ENCODE measurements at places on chromosomes 3 and 15. TPM values are rescaled to one million over a fixed set of nuclear protein-coding genes. Genes with fewer than 3 reads are reported as not detected.

The CPN2 gene
- total RNA-seq, result not detected

DNA sequence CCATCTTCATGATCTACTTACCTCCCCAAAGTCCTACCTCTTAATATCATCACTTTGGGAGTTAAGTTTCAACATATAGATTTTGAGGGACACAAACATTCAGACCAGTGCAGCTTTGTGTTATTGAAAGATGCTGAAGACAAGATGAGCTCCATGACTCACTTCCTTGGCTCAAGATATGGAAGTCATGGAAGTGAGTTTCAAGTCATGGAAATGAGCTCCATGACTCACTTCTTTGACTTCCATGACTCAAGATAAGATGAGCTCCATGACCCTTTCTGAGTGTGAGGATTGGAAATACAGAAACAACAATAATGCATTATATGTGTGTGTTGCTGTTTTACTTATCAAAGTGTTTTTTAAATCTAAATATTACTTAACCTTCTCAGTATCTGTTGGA, 170.2 kb upstream of the TPRG1 start:
- DNase-seq, result peak; percentile 24

The TEX55 gene
- not detected for total RNA-seq

The CGGBP1 gene
- total RNA-seq, result 77.0 TPM

DNA sequence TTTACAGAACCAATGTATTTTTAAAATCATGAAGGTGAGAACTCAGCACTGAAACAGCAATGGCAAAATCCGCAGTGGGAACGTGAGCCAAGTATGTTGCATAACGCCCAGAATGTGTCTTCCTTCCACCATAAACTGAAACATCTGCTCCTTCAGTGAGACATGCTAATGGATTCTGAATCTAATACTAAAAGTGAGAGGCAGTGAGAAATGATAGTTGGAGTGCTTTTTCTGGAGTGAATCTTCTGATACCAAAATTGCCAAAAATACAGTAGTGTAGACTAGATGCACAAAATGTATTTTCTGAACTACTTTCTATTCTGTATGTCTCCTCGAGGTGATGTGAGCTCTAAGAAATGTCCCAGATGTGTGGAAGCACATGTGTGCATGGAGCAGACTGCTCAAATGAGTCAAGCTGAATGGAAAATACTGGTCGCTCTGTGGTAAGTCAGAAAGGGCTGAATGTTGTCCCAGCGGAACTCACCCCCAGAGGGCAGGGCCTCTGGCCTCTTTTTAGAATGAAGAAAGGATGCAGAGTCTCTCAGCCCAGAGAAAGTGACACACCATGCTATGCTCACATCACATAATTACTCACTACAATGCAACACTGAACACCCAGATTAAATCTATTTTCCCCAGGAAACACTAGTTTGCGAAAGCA, 73.0 kb downstream of the ATP10A start:
- peak; percentile 64 for DNase-seq

DNA sequence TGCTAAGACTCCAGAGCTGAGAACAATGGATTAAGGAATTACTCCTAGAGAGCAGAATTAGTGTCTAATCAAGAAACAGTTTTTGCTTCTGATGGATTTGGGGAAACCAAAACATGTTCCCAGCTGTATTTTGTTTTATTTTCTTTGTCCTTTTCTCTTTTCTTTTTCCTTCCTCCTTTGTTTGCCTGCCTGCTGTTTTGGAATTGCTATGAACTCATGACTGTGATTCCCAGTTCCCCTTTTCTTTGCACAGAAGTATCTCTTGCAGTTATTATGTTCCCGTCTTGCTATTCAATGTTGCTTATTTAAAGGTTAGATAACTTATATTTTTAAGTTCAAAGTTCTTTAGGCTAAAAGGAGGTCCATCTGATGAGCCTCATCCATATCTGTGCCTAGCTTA, 77.0 kb upstream of the GBE1 start:
- DNase-seq, result no peak

DNA sequence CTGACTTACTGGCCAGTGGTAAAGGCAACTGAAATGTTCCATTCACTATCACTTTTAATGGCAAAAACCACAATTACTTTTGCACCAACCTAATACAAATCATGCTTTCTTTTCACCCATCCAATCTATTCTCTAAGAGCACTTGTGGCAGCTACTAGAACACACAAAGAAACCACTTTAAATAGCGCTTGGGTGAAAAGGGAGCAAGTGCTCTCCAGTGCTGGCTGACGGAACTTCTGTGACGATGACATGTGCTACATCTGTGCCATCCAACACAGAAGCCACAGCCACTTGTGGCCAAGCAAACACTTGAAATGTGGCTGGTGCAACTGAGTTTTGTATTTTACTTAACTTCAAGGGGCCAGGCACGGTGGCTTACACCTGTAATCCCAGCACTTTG, 18.9 kb downstream of the SH3BP5 start:
- DNase-seq, result peak; percentile 79

The IGSF11 gene
- 0.10 TPM for total RNA-seq

DNA sequence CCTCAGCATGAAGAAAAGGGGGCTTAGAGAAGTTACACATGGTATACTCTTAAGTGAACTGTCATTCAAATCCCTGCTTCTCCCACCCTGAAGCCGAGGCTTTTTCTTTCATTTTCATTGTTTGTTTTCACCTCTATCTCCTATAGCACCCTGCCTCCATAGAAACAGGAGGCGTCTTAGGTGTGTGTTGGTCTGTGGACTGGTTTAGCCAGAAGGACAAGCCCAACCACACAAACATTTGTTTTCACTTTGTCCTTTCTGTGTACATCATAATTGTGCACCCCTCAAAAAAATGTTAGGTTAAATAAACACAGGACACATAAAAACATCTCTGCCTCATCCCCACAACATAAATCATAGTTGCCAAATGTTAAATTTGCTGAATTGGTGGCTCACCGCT, 73.3 kb upstream of the UBE2E2 start:
- no peak for DNase-seq

The PRSS50 gene
- 0.68 TPM for total RNA-seq

The RTP1 gene
- total RNA-seq, result not detected

The CFAP100 gene
- not detected for total RNA-seq

DNA sequence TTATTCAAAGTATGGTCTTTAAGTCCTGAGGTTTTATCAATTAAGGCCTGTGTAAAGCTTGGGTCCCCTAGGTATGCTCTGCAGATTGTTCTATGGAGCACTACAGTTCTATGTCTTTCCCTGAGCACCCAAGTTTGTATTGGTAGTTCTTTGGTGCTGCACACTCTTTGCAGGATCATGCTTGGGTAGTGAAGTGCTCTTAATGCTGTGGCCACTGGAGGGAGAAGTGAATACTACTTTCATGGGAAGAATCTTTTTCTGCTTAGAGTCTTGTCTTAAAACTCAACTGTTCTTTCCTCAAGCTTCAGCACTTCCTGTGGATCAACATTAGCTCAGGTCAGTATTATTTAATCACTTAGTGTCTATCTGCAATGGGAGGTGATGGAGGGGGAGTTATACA, 93.6 kb upstream of the CFAP20DC start:
- no peak for DNase-seq

DNA sequence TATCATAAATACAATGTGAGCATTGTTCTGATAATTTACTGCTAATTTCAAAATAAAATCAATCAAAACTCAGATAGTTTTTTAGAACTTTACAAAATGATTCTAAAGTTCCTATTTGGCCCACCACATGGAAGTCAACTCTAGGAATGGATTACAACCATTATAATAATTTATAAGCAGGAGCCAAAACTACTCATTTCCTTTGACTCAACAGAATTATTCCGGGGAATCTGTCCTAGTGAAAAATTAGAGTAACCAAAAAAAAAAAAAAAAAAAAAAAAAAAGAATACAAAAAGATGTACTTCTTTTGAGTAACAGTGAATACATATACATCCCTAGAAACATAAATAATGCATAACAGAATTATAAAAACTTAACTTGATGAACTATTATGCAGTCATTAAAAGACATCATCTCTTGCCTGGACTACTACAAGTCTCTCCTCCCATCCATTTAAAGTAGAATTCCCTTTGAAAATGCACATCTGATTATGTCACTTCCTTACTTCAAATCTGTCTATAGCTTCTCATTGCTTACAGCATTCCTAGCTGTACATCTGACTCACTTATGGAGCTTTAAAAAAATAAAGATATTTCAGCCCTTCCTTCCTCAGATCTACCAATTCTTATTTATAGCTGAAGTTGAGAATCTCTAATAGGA, 43.4 kb downstream of the HDGFL3 start:
- DNase-seq, result no peak

The VIPR1 gene
- not detected for total RNA-seq

The PLOD2 gene
- 71.0 TPM for total RNA-seq

- peak; percentile 47 for DNase-seq
Observed at GRCh38 chr15:39459548-39459947, 121.3 kb upstream of the THBS1 start.

GRCh38 chr3:51896607-51897305, 6.4 kb downstream of the IQCF1 start:
- DNase-seq, result no peak

The C15orf61 gene
- total RNA-seq, result 4.6 TPM

- DNase-seq, result no peak
Observed at GRCh38 chr3:88084097-88084501, 25.0 kb downstream of the ZNF654 start.

The MYRIP gene
- 0.10 TPM for total RNA-seq

The CFAP161 gene
- total RNA-seq, result 0.24 TPM

The GOLGA6B gene
- 0.21 TPM for total RNA-seq

GRCh38 chr15:89803941-89804800, 10.5 kb downstream of the ANPEP start:
- DNase-seq, result no peak

- no peak for DNase-seq
Observed at GRCh38 chr3:154018100-154018696, 103.0 kb upstream of the ARHGEF26 start.

GRCh38 chr3:23161308-23161707, 41.8 kb upstream of the UBE2E2 start:
- no peak for DNase-seq

DNA sequence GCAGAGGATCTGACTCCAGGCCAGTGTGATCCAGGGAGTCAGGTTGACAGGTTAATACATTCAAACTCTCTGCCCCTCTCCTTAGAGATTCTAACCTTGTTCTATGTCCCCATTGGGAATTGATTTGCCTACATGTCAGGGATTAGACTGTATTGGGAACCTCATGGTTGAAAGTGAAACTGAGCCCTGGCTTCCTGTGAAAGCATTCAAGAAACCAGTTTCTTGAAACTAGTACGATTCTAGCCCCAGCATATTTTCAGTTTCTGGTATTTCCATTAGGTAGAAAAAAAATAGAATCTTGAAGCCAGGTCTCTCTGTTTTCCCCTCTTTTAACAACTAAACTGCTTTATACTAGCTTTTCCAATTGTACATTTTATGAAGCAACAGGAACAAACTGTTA, 140.4 kb upstream of the ABI3BP start:
- DNase-seq, result no peak

The KLHL6 gene
- total RNA-seq, result not detected

The CCR2 gene
- total RNA-seq, result not detected

DNA sequence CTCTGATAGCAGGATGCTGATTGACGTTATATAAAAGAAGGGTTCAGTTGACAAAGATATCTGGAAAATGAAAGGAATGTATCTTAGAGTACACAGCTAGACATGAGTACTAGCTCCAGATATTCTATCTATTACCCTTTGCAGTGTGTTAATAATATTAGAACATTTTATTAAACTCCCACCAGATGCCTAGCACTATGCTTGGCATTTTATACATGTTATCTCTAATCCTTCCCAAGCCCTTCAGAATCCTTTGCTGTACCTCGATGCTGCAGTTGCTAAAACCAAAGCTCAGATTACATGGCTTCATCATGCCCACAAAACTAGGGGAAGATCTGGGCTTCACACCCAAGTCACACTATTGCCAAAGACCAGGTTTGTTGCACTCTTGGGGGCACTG, 350.1 kb upstream of the AZI2 start:
- DNase-seq, result peak; percentile 28

- DNase-seq, result no peak
Observed at GRCh38 chr3:190058521-190059241, 62.0 kb downstream of the P3H2 start.

GRCh38 chr3:64884536-64884935, 196.7 kb upstream of the ADAMTS9 start:
- DNase-seq, result no peak

Measured in myocyte (in vitro differentiated cells).